Stimulated activated CD4-positive, alpha-beta T cell treated with anti-CD3 and anti-CD28 coated beads, TNF-alpha, amount 100 ng/mL, for 48 hours (primary cell): ENCODE measurements at places on chromosomes 11 and 22.

GRCh38 chr11:47856186-47856585 lies 8.0 kb upstream of the NUP160 start:
- DNase-seq: no peak

DNA sequence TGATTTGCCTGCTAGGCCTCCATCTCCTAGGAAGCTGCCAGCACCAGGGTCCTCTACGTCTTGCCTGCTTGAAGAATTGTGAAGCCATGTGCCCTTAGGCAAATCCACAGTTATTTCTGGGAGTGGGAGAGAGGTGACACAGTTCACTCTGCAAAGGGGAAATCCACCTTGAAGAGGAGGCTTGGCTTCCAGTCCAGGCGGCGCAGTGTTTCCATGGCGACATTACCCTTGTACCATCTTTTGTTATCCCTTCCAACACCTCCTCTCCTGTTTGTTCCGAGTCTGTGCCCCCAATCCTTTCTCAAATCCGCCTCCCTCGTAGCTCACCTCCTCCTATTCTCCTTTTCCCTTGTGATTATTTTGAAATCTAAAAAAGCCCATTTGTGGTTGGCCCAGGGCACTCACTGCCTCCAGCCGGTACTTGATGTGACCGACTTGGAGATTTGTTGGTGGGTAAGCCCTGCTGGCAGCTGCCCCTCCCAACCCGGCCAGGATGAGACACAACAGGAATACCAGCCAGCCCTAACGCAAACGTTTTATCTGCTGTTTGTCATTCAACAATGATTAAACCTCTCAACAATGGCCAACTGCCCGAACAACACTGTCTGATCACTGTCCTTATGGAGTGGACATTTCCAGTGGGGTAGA lies 18.4 kb downstream of the SYT13 start:
- no peak for DNase-seq

GRCh38 chr11:76752321-76753143 lies 30.6 kb upstream of the TSKU start:
- no peak for DNase-seq

DNA sequence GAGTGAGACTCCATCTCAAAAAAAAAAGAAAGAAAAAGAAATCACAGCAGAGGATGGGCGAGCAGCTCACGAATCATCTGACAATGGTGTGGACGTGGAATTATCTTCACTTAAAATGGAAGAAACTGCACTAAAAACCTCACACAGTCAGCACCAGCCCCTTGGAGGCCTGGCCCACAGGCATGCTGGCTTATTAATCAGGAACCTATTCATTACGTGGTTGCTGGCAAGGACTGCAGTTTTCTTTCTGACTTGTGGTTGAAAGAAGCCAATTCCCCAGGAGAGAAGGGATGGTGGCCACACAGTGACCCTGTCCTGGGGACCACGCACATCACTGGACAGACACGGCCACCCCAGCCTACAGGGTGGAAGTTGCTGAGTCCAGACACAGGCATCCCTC lies 401.1 kb downstream of the CTTN start:
- DNase-seq: no peak

DNA sequence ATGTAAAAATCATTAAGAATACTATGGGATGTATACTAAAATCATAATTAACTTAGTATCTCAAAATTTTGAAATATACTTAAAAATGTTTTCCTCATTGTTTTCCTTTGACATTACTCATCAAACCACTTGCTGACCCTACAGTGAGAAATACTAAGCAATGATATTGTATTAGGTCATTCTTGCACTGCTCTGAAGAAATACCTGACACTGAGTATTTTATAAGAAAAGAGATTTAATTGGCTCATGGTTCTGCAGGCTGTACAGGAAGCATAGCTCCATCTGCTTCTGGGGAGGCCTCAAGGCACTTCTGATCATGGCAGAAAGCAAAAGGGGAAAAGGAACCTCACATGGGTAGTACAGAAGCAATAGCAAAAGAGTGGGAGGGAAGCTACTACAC lies 950.9 kb upstream of the CHORDC1 start:
- DNase-seq: no peak

DNA sequence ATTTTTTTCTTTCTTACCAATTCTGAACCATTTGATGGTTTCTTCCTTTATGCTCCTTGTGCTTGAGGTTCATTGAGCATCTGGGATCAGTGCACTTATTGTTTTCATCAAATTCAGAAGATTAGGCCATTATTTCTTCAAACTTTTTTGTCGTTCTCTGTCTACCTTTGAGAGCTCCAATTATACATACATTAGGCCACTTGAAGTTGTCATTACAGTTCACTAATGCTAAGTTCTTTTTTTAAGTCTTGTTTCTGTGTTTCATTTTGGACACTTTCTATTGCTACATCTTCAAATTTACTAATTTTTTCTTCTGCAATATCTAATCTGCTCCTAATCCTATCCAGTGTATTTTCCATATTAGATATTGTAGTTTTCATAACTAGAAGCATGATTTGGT lies 40.8 kb downstream of the CDPF1 start:
- DNase-seq: no peak
